ENCODE measurements at places on chromosomes 7 and 10.
A peak's percentile ranks its signal among the peaks of the same experiment; 100 is the strongest.

- DNase-seq, result no peak
Measured at GRCh38 chr7:30973791-30974604, 10.2 kb downstream of the GHRHR start.

DNA sequence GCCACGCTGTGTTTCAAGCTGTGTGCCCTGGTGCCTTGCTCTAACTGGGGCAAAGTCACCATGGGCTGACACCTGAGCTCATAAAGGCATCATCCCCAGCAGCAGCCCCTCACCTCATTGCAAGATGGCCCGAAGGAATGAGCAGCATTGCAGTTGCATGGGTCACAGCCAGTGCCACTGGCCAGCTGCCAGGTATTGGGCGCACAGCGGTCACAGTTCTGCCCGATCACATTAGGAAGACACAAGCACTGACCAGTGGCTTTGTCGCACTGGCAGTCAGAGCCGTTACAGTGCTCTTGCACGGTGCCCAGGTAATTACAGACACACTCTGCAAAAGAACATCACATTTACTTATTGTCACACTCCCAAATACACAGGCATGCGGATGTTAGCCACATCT, 51.1 kb downstream of the LAMB1 start:
- DNase-seq, result no peak

- no peak for DNase-seq
Measured at GRCh38 chr10:75568450-75569130, 137.2 kb downstream of the LRMDA start.

DNA sequence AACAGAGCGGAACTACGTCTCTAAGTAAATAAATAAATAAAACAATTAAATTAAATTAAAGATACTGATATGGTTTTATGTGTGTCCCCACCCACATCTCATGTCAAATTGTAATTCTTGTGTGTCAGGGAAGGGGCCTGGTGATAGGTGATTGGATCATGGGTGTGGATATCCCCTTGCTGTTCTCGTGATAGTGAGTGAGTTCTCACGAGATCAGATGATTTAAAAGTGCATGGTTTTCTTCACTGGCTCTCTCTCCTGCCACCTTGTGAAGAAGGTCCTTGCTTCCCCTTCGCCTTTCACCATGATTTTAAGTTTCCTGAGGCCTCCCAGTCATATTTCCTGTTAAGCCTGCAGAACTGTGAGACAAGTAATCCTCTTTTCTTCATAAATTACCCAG, 29.0 kb upstream of the OGDHL start:
- DNase-seq, result no peak

- DNase-seq, result no peak
Measured at GRCh38 chr10:63054889-63055611, 78.1 kb upstream of the NRBF2 start.

GRCh38 chr7:93148144-93148543, at the start of gene SAMD9L:
TSS of gene SAMD9L (minus strand) at chr7:93148385. CDS start at chr7:93135971, 12,414 bp downstream.
- DNase-seq, result peak; percentile 27

DNA sequence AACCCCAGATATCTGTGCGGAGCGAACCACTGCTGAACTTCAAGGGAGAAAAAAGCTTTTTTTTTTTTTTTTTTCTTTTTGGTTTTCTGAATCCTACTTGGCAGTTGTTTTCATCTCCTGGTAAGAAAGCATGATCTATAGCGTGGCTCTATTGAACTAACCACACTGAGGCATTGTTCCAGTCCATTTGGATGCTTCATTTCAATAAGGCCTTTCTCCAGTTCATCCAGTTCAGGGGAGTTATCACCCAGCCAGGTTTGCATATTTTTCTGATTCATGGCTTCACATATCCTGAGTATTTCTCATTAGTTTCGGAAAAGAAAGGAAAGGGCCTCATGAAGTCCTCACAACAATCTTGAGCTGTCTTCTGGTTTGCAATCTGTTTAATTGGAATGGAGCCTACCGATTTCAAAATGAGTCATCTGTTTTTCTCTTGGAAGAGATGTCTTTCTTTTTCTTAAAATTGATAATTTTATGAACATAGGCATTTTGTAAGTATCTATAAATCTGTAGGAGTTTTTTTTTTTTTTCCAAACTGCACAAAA, 93.1 kb upstream of the STEAP4 start:
- DNase-seq, result no peak

- no peak for DNase-seq
Measured at GRCh38 chr7:102073931-102074880, 212.5 kb upstream of the SH2B2 start.
